Neural crest cell (in vitro differentiated cells): ENCODE measurements at places on chromosomes 7 and 10.
A peak's percentile ranks its signal among the peaks of the same experiment; 100 is the strongest.

- no peak for DNase-seq
Measured at GRCh38 chr10:112767156-112767555, 182.9 kb upstream of the TCF7L2 start.

DNA sequence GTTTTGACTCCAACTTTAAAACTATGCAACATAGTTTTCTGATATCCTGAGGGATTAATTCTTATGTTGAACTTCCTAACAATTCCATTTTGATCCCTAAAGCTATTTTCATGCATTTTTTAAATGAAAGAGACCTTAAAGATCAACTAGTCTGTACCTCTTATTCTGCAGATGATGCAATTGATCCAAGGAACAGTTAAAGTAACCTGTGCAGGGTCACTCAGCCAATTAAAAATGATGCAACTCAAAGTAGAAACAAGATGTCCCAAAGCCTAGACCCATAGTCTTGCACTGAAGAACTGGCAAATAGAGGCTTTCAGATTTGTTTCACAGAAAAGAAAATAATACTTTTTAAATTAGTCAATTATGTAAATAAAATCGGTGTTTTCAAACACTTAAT is 86.3 kb downstream of the IMMP2L start:
- no peak for DNase-seq

GRCh38 chr10:130764651-130765050 is 546.9 kb downstream of the TCERG1L start:
- DNase-seq, result no peak

DNA sequence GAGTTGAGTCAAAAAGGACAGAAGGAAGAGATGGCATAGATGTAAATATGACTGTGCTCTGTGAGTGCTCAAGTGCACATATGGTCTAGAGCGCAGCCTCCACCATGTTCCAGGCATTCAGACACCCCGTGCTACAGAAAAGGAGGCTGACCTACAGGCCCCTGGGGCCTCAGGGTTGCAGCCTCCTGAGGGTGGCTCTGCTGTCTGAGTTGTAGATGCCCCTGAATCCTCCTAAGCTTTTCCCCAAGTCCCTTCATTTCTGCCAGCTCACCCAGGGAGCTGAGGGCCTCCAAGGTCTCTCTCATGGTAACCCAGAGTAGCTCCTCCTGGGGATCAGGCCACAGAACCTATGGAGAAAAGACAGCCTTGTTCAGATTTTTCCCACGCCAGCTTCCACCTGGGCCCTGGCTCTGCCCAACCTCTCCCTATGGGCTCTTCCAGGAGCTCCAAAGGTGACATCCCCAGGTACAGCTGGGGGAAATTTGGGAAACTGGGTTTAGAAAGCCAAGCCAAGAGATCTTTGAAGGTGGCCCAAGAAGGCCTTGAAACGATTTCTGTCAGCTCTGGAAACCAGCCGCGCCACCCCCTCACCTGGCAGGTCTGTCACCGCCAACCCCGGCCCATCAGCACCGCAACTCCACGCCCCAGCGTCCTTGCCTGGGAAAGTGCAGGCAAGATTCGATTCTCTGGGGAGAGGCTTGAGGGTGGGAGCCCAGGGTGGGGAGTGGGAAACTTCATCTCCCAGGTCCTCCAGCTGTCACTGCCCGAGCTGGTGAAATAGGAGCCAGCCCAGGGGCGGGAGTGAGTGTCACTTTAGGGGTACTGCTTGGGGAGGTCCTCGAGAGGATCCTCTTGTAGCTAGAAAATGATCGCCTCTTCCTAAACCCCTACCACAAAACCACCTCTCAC is 2.4 kb downstream of the ZNF467 start:
- no peak for DNase-seq

DNA sequence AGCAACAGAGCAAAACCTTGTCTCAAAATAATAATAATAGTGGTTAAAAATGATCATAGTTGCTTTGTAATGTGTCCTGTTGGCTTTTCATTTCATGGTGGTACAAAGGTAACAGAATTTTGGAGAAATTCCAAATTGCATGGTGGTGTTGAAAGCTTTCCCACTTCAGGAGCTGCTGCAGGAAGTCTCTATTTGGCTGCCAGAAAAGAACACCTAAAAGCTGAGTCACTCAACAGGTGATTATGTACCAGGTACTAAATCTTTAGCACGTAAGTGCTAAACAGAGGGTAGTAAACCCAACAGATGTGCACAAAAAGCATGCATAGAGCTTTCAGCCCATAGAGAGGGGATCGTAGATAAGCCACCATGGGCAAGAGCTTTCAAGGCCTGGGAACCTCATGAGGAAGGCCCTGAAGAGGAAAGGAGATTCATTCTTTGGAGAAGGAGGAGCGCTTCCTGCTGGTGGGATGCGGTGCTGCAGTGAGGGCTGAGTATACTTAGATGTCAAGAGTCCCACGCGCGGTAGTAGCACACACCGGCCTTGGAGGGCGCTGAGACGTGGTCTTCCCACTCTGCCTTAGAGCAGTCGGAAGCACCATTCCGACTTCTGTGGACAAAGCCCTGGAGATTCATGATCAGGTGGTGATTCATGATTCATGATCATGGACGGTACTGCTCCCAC is 118.7 kb downstream of the RALA start:
- peak; percentile 33 for DNase-seq

DNA sequence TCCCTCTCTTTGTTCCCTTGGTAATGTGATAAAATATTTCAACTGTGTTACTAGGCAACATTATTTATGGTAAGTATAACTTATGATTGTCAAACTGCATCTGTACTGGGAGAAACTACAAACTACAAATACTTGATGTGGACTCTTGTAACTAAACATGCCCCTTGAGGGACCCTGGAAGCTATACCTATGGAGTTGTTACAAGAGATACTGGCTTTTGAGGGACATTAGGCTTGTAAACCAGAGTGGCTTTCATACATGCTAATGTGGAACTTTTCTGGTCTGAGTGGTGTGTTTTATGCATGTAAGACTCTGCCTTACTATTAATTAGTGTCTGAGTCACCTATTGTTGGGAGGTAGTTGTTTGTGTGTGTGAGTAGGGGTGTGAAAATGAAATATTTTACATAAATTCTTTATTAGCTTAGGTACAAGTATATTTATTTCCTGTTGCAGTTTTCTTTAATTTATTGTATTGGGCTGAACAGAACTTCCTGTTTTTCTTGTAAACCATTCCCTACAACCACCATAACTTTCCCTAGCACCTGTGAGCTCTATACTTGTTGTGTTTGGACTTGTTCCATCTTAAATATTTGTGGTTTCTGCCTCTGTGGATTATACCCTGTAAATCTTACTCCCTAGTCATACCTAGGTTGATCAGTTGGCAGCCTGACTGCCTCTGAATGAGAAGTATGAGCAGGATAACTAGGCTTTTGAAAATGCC is 49.8 kb downstream of the STK31 start:
- DNase-seq, result no peak

- no peak for DNase-seq
Measured at GRCh38 chr10:42783181-42783549, 570 bp downstream of the BMS1 start.

GRCh38 chr7:27901028-27901760 is 161.2 kb downstream of the TAX1BP1 start:
- DNase-seq, result no peak

GRCh38 chr10:100076750-100077149 is 4.9 kb downstream of the CPN1 start:
- DNase-seq, result no peak

DNA sequence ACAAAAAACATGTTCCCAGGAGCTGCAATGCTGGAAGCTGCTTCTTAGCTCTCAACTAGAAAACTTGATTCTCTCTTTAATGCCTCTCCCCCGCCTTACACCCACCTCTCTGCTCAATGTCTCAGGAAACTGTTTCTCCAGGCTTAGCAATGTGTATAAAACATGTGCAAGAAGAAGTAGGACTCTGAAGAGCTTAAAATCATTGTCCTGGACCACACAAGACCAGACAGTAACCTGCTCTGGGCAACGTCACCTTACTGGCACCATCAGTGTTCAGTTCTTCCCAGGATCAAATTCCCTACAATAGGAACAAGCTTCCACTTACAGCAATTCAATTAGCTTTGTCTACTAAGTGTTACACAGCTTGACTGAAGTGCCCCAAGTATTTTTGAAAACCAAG is 104.9 kb downstream of the RAPGEF5 start:
- no peak for DNase-seq

DNA sequence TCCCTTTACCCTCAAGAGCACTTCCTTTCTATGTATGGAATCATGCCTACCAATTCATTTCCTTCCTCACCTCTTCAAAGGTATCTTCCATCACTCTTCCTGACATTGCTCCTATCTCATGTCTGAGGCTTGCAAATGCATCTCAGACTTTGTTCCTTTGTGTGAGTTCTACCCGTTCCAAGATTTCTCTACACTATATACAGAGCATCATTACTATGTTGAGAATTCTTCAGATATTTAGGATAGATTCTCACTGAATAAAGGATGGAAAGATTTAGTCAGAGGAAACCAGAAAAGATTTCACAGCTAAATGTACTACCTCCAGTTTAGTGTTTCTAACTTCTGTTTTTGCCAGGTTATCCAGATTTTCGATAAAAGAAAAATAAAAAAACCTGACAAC is 462.7 kb downstream of the PHTF2 start:
- DNase-seq, result no peak

DNA sequence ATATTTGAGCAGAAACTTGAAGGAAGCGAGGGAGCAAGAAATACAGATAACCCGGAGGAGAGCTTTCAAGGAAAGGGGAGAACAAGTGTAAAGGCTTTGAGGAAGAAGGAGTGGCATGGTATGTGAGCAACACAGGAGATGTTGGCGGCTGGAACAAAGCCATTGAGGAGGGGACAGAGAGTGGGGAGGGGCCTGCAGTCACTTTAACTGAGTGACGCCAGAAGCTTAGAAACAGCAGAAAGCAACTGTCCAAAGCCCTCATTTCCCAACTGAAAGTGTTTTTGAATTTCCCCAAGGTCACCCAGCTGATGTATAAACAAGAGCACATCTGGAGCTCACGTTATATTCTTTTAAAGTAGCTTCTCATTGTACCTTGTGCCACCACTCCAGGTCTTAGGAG is 19.1 kb downstream of the AUTS2 start:
- no peak for DNase-seq

DNA sequence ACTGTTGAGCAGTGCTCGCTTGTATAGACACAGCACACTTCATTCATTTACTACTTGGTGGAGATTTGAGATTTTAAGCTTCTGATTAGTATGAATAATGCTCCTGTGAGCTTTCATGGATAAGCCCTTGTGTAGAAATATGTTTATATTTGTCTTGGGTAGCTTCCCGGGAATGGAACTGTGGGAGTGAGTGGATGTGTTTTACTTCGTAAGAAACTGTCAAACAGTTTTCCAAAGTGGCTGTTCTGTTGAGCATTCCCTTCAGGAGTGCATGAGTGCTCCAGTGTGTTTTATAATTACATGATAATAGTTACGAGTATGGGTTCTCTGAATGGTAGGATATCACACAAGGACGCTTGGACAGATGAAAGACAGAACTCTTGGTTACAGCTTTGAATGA is 49.4 kb downstream of the VWC2 start:
- no peak for DNase-seq

DNA sequence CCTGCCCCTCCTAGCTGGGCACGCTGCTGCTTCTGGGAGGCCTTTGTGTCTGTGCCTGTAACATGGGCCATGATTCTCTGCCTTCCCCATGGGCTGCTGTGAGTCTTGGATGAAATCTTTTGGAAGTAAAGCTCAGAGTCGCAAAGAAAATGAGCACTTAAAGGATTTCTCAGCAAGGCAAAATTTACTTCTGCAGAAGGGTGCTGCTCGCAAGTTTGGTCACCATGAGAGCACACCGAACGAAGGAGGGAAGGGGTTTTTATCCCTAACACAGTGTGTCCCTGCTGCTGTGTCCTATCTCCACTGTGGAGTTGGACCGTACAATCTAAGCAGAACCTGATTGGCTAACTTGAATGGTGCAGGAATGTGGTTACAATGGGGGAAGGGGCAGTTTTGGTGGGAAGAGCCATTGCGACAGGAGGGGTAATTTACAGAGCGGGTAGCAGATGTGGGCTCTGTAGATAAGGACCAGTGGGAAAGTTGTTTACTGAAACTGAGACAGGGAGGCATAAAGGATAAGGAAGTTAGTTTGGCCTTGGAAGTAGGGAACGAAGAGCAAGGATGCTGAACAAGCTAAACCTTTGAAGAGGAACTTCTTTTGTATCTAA is 57.5 kb downstream of the FANK1 start:
- DNase-seq, result no peak

DNA sequence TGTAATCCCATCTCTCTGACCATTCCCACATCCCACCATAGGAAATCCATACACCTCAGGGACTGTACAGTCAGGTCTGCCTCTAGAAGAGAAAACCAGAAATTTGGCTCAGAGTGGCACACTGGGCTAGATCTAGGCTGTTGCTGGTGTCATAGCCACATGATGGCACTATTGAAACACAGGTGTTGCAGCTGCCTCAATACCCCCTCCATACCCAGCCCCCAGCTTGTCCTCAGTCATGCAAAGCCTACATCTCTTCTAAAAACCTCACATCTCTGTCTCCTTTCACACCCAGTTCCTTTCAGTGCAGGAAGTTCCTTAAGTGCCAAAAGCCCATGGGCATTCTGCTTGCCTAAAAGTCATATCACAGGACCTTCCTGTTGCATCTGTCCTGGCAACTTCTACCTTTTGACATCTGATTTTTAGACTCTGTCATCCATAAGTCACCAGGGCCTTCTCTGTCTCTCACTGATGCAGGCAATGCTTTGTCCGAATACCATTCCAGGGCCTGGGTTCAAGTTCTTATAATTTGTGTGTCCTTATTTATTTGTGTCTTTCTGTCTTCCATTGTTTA is 27.0 kb upstream of the HIBADH start:
- DNase-seq, result no peak

- DNase-seq, result no peak
Measured at GRCh38 chr7:106223156-106223555, 61.6 kb downstream of the NAMPT start.

DNA sequence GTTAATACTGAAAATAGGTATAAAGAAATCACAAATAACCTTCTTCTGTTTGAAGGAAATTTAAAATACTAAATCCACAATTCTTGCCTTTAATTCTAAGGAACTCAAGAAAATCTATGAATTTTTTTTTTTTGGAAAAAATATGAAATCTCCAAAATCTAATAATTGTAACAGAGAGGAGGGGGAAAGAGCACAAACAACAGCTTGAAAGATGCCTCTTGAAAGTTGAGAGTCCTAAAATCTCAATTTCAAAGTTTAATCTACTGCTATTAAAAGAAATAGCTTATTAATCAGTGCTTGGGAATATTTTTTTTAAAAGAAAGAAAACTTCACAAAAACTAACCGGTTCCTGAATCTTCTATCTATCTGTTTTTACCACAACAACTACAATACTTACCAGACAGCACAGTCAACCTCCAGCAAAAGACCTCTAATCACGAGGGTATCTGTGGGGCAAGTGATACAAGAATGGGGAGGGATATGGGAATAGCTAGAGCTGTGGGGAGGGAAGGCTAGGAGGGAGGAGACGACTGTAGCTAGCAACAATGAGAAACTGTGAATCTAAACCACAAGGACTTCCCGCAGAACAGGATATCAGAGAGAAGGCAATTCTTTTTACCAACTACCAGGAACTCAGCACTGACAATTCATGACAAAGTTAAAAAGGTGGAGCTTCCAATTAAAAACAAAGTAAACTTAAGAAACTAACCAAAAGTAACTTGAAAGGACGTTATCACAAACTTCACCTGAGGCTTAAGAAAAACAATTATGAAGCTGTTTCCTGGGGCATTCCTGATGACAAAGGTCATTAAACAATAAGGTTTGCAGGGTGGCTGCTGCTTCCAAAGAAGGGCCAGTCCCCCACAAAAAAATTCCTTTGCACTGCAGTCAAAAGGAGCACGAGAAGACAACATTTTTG is at the start of gene USP54:
Gene USP54 (minus strand): TSS at position 462 of the 919 bp plus-strand sequence. CDS start 15,684 bp downstream, outside the sequence.
- no peak for DNase-seq

GRCh38 chr7:129376778-129377700 is 57.2 kb upstream of the STRIP2 start:
- no peak for DNase-seq
